ENCODE measurements at places on chromosomes 5 and 9.

- no peak for DNase-seq
Measured at GRCh38 chr5:116382032-116382873, 192.4 kb downstream of the SEMA6A start.

DNA sequence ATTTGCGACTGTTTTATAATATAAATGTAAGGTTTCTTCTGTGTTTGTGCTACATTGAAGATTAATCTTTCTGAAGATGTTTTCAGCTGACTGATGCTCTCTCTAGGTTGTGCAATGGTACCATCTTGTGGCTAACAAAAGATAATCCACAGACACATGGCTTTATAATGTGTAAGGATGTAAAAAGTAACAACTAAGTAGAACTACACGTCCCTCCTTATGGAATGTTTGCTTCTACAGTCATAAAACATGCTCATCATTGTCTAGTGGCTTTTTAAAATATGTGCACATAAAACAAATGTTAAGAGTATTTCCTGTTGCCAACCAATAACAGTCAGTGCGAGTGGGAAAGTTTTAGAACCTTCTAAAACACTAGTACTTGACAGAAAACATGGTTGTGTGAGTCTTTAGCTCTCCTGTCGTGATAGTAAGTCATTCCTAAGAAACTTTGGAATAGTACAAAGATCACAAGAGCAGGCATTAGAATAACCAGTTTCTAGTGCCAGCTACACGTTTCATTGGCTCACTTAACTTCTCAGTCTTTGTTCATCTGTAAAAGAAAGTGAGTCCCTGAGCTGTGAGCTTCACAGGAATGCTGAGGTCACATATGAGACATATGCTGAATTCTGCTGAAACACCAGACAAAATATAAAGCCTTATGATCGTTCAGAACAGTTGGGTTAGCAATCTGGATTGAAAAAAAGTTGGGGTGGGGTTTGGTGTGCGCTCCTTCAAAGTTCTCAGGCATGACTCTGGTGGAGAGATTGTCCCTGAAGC lies 75.7 kb upstream of the GLIS3 start:
- no peak for DNase-seq

- DNase-seq = peak; percentile 70
Measured at GRCh38 chr5:32583582-32584232, 1.6 kb upstream of the SUB1 start.

DNA sequence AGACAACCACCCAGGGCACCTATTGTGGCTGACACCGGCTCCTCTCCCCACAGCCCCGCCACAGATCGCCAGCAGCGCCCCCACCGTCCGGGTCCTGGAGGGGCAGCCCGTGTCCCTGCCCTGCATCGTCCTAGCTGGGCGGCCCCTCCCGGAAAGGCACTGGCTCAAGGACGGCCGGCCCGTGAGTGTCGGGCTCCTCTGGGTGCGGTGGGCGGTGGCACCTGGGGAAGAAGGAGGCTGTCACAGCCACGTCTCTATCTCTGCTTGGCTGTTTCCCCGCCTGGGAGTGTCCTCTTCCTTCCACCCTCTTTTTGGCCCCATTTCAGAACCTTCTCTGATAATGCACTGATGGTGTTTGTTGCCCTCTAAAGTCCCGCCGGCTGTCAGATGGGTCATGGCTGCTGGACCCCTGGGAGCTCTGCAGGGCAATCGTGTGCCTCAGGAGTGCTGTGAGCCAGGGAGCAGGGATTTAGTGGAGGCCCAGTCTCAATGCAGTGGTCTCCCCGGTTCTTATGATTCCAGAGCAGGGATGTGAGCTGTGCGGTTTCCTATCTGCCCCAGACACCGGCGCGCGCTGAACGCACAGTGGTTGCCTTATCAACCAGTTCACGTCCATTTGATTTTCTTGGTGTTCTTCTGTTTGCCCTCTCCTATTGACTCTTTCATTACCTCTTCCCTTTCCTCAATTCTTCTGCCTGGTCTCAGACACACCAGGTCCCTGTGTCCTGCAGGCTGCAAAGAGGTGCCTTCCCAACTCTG lies 55.3 kb downstream of the HMCN2 start:
- DNase-seq = no peak

DNA sequence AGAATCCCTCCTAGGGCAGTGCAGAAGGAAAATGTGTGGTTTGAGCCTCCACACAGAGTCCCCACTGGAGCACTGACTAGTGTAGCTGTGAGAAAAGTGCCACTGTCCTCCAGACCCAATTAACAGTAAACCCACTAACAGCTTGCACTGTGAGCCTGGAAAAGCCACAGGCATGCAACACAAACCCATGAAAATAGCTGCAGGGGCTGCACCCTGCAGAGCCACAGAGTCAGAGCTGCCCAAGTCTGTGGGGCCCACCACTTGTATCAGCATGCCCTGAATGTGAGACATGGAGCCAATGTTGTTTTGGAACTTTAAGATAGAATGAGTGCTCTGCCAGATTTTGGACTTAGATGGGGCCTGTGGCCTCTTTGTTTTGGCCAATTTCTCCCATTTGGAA lies 119.8 kb upstream of the CDH9 start:
- no peak for DNase-seq

All from T-helper 1 cell (primary cell).